Hematopoietic multipotent progenitor cell treated with erythropoietin and hydrocortisone succinate and interleukin-3 and kit ligand, for 15 days (in vitro differentiated cells): ENCODE measurements at places on chromosomes 1 and 21.

DNA sequence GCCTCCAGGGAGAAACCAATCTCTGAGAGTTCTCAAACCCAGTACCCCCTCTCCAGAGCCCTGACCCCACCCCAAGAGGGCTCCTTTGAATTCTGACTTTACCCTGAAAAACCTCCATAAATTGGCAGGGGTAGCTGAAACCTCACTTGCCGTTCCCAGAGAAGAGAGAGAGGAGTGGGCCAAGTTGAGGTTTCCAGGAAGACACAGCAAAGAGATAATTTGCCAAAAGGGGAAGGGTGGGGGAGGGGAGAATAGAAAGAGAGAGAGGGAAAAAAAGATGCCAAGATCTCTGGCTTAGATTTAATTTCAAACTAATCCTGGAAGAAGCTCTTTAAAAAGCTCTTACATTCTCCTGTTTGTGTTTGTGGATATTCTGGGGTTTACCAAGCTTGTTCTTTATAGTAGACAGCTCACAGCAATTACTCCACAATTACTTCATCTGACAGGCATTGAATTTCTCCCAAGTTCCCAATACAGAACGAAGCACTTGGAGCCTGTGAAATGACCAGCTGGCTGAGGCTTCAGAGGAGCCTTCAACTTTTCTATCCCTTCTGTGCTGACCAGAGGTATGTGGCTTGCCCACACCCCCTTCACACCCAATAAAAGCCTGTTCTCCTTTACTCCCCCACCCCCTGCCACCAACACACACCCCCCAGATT, 1.1 kb upstream of the GRHL3 start:
- no peak for DNase-seq

GRCh38 chr1:88873737-88874349, 17.5 kb downstream of the GTF2B start:
- no peak for DNase-seq

DNA sequence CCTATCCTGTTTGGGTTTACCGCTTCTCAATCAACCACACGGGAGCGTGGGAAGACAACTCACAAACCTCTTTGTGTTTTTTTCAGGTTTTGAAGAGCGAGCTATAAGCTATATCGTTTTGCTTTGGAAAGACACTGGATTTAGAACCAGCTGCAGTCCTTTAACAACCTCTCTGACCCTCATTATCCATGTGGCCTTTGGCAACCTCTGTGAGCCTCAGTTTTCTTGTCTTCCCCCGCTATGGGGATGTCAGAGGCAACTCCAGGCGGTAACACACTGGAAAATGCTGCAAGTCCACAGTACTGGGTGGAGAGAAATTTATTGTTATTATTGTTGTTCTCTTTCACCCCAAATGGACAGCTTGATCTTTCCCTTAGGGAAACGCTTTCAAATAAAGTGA, 100.0 kb downstream of the ETS2 start:
- no peak for DNase-seq

GRCh38 chr1:205263580-205264190, 35.9 kb downstream of the TMCC2 start:
- DNase-seq: peak; percentile 65

- no peak for DNase-seq
These were observed 83.0 kb upstream of the AK4 start for GRCh38 chr1:65064981-65065380.

DNA sequence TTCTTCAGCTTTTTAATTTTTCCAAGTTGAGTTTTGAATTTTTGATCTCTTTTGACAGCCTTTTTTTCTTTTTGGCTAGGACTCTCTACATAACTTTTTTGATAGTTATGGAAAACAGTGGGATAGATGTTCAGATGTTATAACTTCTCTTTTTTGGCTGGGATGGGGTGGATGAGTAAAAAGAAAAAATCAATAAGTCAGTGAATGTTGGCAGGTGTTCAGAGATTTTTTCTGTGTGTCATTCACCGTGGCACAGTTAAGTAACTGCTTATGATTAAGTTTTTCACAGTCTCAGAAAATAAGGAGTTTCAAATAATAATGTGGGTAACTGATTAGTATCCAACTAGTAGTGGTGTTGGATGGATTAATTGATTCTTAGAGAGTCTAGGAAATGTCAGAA, 24.0 kb downstream of the HS2ST1 start:
- DNase-seq: peak; percentile 32

- DNase-seq: no peak
These were observed 72.5 kb downstream of the CD34 start for GRCh38 chr1:207838156-207839082.

DNA sequence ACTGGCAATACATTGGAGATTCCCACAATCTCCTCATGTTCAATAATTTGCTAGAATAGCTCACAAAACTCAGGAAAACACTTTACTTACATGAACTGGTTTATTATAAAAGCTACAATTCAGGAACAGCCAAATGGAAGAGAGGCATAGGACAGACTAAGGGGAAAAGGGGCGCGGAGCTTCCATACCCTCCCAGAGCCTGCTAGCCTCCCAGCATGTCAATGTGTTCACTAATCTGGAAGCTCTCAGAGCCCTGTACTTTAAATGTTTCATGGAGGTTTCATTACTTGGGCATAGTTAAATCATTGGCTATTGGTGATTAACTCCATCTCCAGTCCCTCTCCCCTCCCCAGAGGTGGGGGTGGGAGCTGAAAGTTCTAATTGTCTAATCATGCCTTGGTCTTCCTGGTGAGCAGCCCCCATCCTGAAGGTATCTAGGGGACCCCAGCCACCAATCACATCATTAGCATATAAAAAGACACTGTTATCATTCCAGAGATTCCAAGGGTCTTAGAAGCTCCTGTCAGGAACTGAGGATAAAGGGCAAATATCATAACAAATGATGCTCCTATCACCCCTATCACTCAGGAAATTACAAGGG, 10.9 kb upstream of the DMRTB1 start:
- no peak for DNase-seq

DNA sequence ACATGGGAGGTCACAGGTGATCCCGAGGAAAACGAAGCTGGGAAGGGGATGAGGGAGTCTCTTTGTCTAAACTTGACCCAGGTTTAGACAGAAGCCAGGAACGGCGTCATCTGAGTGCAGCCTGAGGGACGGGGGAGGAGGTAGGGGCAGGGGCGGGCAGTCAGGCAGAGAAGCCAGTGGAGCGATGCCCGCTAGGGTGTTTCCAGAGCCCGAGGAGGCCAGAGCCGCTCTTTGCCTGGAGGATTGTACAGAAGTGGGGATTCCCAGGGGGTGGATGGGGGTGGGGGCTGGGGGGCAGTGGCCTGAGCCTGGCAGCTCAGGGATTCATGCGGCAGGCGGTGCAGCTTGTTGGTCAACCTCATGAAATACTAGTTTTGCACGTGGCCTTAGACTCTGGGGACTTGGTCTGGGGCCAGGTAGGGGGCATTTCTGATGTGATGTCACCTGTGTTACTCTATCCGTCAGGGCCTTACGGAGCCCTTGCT, 58.4 kb downstream of the VPS26C start:
- no peak for DNase-seq

- peak; percentile 82 for DNase-seq
These were observed 12.2 kb downstream of the CITED4 start for GRCh38 chr1:40849801-40850592.

DNA sequence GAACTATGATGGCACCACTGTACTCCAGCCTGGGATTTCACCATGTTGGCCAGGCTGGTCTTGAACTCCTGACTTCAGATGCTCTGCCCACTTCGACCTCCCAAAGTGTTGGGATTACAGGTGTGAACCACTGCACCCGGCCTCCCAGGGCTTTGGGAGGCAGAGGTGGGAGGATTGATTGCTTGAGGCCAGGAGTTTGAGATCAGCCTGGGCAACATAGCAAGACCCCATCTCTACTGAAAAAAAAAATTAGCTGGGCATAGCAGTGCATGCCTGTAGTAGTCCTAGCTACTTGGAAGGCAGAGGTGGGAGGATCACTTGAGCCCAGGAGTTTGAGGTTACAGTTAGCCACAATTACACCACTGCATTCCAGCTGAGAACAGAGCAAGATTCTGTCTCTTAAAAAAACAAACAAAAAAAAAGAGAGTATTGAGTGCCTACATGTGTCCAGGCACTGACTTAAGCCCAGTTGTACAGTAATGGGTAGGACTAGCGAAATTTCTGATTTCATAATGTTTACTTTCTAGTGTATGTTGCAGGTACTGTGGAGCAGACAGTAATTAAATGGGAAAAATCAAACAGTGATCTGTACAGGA, 4.2 kb downstream of the MANEAL start:
- DNase-seq: no peak

GRCh38 chr1:99439433-99440075, 175.3 kb downstream of the PLPPR4 start:
- no peak for DNase-seq

- DNase-seq: no peak
These were observed 75.4 kb downstream of the APP start for GRCh38 chr21:26095131-26095530.

DNA sequence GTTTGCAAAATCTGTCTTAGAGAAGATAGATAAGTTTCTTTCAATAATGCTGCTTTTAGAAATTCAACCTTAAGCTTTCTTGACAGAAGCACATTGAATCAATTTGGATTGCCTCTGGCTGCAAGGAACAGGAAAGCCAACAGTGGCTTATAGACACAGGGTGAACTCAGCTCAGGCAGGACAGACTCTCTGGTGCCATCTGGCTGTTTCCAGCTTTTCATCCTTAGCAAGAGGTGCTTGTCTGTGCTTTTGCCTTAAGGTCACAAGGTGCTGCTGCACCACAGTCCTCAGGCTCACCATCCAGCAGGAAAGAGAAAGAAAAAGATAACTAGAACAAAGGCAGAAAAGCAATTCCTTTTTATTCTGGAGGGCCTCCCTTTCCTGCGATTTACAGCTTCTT, 93.7 kb upstream of the ETS2 start:
- peak; percentile 14 for DNase-seq

DNA sequence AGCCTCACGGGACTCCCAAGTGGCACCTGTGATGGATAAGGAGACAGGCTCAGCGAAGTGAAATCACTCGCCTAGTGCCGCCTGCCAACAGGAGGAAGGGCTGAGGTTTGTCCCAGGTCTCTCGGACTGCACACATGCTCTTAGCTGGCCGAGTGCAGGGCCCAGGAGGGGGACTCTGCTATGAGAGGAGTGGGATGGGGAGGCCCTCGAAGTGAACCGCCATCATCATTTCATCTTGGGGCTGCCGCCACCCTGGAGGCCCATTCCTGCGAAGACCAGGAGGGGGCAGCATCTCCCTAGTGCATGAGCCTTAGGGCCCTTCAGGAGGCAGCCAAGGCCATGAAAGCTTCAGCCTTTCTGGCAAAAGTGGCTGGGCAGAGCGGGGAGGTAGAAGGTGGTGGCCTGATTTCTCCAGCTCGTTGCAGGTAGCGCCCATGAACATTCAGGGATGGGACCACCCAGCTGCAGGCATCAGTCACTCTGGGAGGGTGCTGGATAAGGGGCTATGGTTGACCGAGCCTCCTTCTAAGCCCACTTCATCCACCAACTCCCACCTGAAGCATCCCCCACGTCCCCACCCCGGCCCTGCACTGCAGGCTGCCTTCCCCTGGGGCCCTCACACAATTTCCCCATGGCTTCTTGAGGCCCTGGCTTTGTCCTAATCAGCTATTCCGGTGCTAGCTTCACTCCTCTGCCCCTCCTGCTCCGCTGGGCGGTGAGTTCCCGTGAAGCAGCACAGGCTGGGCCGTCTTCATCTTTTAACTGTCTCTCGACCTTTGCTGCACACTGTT, 17.2 kb upstream of the RASSF5 start:
- peak; percentile 61 for DNase-seq

DNA sequence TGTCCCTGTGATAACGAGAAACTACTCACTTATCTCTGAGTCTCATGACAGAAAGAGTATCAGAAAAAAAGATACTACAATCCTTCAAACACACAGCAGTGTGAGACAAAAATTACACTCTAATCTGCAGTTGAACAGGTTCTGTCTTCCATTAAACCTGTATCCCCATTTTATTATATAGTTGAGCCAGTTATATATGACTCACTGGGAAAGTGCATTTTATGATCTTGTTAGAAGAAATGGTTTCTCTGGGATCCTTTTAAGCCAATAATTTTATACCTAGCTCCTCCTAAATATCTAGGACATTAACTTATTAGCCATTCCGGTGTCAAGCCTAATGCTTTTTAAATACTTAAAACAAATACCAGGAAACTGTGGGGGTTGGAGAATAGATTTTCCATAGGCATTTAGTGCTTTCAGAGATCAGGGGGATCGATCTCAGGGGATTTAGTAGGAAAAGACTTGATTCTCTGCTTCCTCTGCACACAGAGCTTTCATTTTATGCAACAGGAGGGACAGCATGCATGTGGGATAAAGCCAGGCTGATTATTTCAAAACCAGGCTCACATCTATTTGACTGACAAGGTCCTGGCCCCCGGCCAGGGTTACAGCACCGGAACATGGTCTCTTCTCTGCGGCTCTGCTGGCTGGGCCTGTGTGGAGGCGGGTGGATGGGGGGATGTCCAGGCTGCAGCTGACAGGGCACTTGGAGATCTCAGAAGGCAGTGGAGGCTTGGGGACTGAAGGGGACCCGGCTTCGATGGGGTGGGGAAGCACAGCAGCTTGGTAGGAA, 310.6 kb downstream of the DISC1 start:
- DNase-seq: no peak

DNA sequence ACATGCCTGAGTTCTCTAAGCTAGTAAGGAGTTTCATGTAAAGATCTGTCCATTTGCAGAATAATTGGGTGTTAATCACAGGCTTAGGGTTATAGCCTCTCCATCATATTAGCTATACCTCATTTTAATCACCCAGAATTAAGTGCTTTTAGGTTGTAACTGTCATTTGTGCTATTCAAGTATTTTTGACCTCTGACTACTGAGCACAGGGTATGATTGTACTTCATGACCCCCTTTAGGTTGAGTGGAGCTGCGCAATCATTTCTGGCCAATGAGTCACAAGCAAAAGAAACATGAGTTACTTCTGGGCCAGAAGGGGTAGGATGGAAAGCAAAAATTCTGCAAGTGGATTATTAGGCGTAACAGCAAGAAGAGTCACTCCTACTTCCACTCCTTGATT, 8.4 kb upstream of the SNX7 start:
- no peak for DNase-seq

GRCh38 chr1:24904731-24905354, 25.2 kb downstream of the RUNX3 start:
- no peak for DNase-seq

DNA sequence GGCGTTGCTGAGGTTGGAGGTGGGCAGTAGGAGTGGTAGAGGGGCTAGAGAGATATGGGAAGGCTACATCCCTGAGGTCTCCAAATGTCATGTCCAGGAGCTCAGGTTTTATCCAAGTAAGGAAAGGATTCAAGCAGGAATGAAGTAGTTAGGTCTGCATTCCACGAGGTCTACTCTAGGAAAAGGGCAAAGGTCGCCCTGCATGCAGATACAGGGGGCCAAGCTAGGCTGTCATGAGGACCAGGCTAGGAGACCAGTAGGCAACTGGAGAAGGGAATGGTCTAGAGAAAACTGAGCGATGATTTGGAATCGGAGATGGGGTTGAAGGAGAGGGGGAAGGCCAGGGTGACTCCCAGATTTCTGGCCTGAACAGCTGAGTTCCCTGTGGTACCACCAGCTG, 48.7 kb downstream of the IRF2BP2 start:
- DNase-seq: no peak

- DNase-seq: no peak
These were observed 8.2 kb upstream of the ARHGEF10L start for GRCh38 chr1:17531343-17531681.

- no peak for DNase-seq
These were observed 1574.4 kb downstream of the BRINP3 start for GRCh38 chr1:188903241-188903640.
